ENCODE measurements at places on chromosomes 13 and 19.

GRCh38 chr19:30132343-30133075 is 190.5 kb downstream of the URI1 start:
- DNase-seq: no peak

DNA sequence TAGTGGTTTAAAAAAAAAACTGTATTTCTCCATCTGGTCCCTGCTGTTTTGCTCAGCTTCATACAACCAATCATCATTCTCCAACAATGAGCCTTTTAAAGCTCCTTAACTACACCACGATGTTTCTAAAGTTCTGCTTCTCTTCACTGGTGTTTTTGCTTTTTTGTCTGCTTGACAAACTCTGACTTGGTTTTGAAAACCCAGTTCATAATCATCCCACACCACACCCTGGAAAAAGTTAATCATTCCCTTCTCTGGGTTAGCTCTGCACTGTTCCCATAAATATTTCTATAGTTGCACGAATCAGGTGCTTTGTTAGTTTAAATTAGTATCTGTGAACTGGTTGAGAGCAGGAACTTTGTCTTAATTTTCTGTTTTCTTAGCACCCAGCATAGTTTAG is 217.1 kb downstream of the ENOX1 start:
- no peak for DNase-seq

GRCh38 chr13:43516401-43516833 is 270.4 kb downstream of the ENOX1 start:
- DNase-seq: no peak

GRCh38 chr13:111632906-111633305 is 312.5 kb downstream of the TEX29 start:
- DNase-seq: no peak

- DNase-seq: no peak
These were observed 244.6 kb upstream of the SPRY2 start for GRCh38 chr13:80585531-80585930.

DNA sequence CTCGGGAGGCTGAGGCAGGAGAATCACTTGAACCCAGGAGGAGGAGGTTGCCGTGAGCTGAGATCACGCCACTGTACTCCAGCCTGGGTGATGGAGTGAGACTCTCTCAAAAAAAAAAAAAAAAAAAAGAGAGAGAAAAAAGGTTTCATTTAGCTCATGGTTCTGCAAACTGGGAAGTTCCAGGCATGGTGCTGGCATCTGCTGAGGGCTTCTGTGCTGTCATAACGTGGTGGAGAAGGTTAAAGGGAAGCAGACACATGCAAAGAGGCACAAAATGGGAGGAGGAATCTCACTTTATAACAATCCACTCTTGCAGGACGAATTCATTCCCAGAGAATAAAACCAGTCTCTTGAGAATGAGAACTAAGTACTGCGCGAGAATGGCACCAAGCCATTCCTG is 34.9 kb upstream of the SIAH3 start:
- DNase-seq: no peak

DNA sequence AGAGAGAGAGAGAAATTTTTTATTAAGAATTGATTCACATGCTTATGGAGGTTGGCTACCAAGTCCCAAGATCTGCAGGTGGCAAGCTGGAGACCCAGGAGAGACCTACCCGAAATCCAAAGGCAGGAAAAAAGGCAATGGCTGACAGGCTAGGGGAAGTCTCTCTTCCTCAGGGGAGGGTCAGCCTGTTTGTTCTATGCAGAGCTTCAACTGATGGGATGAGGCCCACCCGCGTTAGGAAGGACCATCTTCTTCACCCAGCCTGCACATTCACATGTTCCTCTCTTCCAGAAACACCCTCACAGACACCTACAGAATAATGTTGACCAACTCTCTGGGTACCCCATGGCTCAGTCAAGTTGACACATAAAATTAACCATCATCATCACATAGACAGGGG is 65.3 kb upstream of the SERP2 start:
- no peak for DNase-seq

DNA sequence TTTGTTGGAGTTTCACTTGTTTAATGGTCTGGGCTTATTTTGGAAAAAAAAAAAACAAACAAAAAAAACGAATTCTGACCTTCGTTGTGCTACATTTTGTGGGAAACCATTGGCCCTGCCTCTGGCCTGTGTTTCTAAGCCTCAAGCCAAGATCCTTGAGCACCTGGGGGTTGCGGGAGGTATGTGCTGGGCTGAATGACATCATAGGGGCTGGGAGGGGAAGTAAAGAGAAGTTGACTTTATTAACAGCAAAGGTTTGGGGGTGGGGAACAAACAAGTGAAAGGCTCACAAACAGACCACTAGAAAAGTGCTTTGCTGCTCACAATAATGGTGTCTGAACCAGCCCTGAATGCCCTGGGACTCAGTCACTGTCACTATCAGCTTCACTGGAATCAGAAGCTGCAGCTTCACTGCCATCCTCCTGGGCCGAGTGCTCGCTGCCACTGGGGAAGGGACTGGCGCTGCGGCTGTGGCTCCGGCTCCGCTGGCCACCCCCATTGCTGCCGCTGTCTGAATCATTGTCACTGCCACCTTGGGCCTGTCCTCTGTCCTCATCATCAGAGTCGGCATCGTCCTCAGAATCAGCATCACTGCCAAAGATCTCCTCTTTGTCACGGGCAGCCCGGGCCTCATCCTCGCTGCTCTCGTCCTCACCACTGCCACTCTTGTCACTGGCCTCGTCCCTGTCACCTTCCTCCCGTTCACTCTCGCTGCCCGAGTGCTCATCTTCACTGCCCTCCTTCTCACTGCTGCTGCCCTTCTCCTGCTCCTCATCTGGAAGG is 5.1 kb downstream of the PAF1 start:
- no peak for DNase-seq

DNA sequence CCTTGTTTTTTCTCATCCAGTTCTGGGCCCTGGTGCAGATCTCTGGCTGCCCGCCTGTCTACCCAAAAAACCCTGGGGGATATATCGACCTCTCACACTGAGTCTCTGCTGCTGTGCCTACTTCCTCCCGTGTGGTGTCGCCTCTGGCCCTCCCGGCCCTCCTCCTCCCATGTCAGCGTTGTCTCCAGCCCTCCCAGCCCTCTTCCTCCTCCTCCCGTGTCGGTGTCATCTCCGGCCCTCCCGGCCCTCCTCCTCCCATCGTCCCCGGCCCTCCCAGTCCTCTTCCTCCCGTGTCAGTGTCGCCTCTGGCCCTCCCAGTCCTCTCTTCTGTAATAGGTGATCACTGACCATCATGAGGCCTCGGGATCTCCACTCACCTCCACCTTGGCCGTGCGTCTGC is 81.8 kb downstream of the GPR12 start:
- no peak for DNase-seq

GRCh38 chr19:40807147-40808020 is 8.4 kb downstream of the EGLN2 start:
- no peak for DNase-seq

DNA sequence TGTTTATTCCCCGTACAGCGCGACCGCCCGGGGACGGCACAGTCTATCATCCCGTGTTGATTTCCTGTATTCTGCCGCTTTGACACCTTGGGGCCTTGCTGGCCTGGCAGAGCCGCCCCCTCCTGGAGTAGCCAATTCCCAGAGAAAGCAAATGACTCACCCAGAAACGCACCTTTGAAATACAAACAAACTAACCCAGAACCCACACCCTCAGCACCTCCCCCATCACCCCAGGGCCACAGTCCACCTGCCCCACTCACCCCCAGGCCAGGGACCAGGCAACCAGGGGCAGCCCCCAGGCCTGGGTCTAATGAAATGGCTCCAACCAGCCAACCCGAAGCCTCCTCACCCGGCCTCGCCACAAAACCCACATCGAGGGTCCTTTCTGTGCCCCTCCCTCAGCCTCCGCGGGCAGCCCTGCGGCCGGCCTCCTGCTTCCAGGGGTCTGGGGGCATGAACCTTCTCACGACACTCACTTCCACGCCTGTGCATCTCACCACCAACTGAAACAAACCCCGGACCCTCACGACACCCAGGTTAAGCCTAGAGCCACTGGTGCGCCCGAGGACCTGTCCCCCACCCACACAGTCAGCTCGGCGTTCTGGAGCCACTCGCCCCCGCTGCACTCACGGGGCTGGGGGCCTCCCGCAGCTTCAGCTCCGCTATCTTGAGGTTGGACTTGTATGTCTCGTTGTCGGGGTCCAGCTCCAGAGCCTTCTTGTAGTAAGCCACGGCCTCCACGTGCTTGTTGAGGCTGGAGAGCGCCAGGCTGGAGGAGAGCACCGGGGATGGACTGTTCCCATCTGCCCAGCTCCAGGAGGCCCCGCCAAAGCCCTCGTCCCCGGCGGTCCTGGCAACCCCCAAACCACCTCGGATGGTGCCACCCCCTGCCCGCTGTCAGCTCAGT is 20.9 kb downstream of the SGTA start:
- DNase-seq: no peak

DNA sequence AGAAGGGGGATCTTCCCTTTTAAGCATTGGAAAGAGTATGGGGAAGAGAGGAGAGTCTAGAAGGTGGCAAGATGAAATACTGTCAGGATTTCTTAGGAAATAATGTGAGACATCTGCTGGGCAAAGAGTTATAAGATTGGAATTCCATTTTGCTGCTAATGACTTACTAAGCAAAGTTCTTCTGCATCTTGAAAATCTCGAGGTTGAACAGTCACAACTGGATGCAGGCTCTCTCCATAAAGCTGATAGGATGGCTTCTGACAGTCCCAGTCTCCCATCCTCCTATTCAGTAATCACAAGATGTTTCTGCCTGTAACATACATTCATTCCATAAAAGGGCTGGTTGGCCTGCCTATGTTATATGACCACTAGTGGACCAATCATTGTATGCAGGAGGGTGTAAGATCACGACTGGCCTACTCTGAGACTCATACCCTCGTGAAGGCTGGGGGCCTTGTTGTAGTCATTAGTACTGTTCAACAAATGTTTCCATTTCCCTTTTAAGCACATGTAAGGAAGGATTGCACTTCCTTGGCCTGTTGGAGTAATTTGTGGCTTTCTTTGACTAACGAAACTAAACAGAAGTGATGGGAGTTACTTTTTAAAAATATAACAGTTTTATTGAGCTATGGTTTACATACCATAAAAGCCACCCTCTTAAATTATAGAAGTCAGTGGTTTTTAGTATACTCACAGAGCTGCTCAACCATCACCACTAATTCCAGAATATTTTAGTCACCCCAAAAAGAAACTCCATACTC is 45.0 kb upstream of the TDRD3 start:
- DNase-seq: no peak

DNA sequence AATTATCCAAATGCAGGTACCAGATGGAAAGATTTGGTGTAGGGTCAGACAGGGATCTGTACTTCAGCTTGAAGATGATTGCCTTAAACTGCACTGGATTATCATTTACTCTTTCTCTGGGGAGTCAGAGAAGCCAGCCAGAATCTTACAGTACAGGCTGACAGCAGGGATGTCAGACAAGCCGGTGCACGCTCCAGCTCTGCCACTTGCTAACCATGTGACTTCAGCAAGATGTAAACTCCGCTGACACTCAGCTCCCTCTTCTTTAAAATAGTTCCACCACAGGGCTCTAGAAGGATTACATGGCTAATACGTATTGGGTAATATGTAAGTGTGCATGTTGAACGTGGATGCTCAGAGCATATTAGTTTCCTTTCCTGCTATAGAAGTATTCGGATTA is 251.4 kb upstream of the MAB21L1 start:
- DNase-seq: no peak

GRCh38 chr13:76885203-76886004 is 801 bp downstream of the KCTD12 start:
- peak; percentile 22 for DNase-seq

DNA sequence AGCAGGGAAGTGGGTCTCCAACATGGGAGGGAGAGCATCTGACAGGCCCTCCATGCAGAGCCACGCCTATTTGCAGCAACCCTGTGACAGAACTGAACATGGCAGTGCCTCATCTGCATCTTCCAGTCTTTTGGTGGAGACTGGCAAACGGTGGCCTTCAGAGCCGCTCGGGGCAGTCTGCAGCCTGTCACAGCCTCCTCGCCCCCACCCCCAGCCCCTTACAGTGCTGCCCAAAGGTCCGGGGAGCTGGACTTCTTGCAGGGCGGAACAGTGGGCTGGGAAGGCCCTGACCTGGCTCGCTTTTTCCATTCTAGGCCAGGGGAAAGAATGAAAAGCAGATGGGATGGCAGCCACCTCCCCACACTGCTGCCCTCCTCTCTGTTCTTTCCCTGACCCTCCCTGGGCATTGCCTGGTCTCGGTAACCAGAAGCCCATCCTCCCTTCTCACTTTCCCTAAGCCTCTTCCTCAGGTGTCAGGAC is 2.7 kb downstream of the CALM3 start:
- DNase-seq: no peak

- no peak for DNase-seq
These were observed 716.4 kb downstream of the PCDH9 start for GRCh38 chr13:66513728-66514127.
